Psoas muscle (tissue), 8 donors: ENCODE measurements at places on chromosomes 12 and 14. TPM values are rescaled to one million over a fixed set of nuclear protein-coding genes. Genes with fewer than 3 reads are reported as not detected.

The TC2N gene
- 3.1 TPM for total RNA-seq

The FAM181A gene
- total RNA-seq, result not detected

The MIPOL1 gene
- 5.2 TPM for total RNA-seq

GRCh38 chr12:115134298-115134697, 450.3 kb upstream of the TBX3 start:
- DNase-seq, result no peak

DNA sequence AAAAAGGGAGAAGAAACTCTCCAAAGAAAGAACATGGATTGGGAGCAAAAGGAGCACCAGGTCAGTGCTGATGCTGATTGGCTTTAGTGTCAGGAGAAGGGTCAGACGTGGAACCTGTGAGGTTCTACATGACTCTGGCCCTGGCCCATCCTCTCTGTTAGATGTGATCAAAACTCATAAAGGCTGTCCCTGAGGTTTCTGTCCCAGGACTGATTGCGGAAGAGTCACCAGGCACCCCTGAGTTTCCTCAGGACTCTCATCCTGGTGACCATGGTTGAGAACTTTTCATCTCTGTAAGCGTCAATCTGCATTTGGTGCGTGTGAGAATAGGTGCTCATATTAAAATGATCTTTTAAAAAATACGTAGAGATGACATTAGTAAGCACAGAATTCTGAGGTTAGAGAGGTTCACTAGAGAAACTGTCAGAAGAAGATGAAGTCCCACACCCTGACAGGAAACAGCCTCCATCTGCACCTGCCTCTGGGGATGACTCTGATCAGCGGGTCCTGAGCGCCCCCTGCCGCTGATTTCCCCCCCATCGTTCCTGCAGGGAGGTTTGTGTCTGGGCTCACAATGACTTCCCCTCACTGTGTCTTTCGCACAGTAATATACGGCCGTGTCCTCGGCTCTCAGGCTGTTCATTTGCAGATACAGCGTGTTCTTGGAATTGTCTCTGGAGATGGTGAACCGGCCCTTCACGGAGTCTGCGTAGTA, 741.8 kb downstream of the TMEM121 start:
- no peak for DNase-seq

The ACOT6 gene
- total RNA-seq, result not detected

GRCh38 chr12:1739368-1739767, 48.5 kb downstream of the ADIPOR2 start:
- no peak for DNase-seq
